ENCODE measurements at places on chromosomes 1 and 21.

DNA sequence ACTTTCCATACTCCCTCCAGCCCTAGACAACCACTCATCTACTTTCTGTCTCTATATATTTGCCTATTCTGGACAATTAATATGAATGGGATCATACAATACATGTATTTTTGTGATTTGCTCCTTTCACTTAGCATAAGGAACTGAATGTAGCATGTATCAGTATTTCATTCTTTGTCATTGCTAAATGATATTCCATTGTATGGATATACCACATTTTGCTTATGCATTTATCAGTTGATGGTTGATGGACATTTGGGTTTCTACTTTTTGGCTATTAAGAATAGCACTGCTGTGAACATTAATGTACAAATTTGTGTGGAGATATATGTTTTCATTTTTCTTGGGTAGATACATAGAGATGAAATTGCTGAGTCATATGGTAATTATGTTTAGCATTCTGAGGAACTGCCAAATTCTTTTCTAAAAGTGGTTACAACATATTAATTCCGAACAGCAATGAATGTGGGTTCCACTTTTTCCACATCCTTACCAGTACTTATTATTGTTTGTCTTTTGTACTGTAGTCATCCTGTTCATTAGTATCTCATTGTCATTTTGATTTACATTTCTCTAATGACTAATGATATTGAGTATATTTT lies 121.0 kb downstream of the LRRC40 start:
- H3K36me3 ChIP-seq = no peaks in the 10 kb centered on the region
- no peaks in the 10 kb centered on the region for H3K27me3 ChIP-seq
- H3K27ac ChIP-seq = no peak overlapping the region
- no peak overlapping the region for H3K4me3 ChIP-seq

- H3K4me1 ChIP-seq = no peaks in the 10 kb centered on the region
These were observed 120.9 kb downstream of the KCNN3 start for GRCh38 chr1:154749078-154749760.

DNA sequence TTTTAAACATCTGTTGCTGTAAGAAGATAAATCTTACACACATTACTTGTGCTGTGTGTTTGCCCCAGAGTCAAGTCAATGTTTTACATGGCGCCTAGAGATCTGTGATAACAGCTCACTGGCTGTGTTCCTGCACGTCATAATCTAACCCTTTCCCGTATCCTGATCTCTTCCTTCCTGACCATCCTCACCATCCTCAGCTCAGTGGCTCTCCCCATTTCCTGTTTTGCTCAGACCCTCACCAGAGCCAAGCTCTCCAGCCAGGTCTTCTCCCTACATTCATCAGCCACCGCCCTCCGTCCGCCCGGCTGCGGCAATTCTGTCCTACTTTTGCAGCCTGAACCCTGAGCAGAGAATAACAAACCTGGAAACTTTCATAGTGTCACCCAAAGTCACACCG lies 824.7 kb downstream of the USP25 start:
- H3K36me3 ChIP-seq = no peaks in the 10 kb centered on the region
- H3K27me3 ChIP-seq = no peaks in the 10 kb centered on the region
- no peak overlapping the region for H3K27ac ChIP-seq

DNA sequence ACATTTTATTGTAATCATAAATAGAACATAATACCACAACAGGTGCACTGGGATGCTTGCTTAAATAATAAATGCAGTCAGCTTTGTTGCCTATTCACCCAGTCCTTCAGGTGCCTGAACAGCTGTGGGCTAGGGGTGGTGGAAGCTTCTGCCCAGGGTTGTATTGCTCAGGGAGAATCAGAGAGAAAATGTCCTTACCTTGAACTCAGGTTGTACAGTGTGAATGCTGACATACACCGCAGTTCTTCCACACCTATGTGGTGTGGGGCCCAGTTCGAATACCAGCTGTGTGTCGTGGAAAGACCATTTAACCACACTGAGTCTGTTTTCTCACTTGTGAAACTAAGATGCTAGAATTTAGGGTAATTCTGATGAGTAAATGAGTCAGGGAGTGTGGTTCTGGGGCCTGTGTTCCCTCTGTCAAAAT lies 115.7 kb upstream of the ATP1A1 start:
- no peak overlapping the region for H3K4me3 ChIP-seq
- no peak for DNase-seq
- no peaks in the 10 kb centered on the region for H3K4me1 ChIP-seq
- no peaks in the 10 kb centered on the region for H3K27me3 ChIP-seq
